NCI-H345 (cell line): ENCODE measurements at places on chromosomes 1 and 21.

- DNase-seq, result peak; percentile 56
Measured at GRCh38 chr1:67760030-67760821, 73.0 kb downstream of the GNG12 start.

GRCh38 chr1:84253891-84254290 is 47.6 kb upstream of the SAMD13 start:
- peak; percentile 32 for DNase-seq

GRCh38 chr1:228356897-228357680 is 49.5 kb downstream of the TRIM11 start:
- DNase-seq, result no peak

DNA sequence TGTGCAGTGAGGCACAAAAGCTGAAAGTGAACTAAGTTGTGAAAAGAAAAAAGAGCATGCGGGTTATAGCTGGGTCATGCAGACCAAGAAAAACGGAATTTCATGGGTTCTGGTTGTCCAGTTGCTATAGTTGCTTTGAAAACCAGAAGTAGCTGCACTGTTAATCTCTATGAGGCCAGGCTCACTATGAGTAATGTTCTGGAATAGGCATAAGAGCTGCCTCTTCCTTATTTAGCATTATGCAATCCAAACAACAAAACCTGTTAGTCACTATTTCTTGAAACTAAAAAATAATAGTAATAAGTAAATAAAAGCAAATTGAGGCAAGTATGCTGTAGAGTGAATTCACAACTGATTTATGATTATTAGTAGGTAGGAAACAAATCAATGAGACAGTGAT is 1383.7 kb downstream of the MRPL39 start:
- no peak for DNase-seq

- DNase-seq, result no peak
Measured at GRCh38 chr21:27047283-27047657, 80.4 kb upstream of the ADAMTS5 start.

DNA sequence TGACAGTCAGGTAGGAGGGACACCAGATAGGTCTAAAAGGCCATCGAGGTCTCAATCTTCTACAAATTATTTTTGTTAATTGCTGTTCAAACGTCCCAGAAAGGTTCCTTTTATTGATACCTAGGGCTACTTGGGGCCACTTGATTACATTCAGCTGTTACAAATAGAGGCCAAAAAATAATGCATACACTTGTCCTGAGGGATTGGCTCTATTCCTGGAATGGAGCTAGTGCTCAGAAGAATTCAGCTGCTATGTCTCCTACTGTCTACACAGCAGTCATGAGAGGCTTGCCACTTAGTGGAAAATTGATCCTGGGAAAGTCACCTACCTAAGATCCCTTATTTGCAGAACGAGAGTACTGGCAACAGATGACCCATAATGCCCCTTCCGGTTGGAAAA is 498.3 kb downstream of the ADGRL2 start:
- DNase-seq, result no peak

DNA sequence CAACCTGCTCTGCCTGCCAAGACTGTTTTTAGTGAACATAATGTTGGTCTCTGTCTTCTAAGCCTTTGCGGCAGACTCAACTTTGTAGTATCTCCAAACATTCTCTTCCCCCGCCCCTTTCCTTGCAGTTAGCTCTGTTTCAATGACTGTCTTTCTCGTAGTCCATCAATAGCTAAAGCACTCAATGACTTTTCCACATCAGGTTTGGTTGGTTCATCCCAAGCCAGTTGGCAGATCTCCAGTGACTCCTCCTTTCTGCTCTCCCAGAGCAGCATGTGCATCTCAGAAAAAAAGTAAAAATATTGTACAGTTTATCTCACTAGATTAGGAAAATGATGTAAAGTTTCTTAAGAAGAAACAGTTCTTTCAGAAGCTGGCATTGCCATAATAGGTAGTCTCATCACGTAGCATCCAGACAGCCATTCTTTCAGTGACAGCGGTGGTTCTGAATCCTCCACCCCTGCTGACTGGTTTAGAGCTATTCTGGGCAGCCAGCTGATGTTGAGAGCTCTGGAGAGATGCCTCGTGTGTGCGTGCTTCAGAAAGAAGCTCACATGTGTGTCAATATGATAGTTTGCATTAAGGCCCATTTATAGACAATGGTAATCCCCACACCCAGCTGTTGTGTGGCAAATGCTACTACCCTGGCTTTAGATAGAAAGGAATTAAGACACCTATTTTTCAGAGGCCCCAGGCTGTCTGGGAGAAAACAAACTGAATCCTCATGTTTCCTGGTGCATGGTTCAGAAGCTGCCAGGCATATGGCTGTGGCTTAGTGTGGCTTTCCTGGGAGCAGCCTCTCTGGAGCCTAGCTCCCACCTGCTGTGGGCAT is 53.2 kb downstream of the CNN3 start:
- DNase-seq, result peak; percentile 97

DNA sequence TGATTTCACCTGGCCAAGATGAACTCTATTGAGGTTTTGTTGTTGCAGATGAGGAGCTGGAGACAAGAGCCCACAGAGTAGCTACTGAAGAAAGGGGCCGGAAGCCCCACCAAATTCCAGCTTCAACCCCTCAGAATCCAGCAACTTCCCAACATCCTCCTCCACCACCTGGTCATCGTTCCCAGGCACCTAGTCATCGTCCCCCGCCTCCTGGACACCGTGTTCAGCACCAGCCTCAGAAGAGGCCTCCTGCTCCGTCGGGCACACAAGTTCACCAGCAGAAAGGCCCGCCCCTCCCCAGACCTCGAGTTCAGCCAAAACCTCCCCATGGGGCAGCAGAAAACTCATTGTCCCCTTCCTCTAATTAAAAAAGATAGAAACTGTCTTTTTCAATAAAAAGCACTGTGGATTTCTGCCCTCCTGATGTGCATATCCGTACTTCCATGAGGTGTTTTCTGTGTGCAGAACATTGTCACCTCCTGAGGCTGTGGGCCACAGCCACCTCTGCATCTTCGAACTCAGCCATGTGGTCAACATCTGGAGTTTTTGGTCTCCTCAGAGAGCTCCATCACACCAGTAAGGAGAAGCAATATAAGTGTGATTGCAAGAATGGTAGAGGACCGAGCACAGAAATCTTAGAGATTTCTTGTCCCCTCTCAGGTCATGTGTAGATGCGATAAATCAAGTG is 14.3 kb downstream of the CD2 start:
- no peak for DNase-seq
